Fibroblast of villous mesenchyme (primary cell): ENCODE measurements at places on chromosomes 5 and 9. TPM values are rescaled to one million over a fixed set of nuclear protein-coding genes. Genes with fewer than 3 reads are reported as not detected.

Gene ATOSB
- 21.2 and 21.3 TPM in 2 replicates for total RNA-seq

Gene GMCL2
- not detected in 2 replicates for total RNA-seq

Gene NUP214
- total RNA-seq: 16.4 and 17.1 TPM in 2 replicates

Gene KCTD16
- 0.97 and 3.0 TPM in 2 replicates for total RNA-seq
